ENCODE measurements at places on chromosomes 6 and 20.

- no peak for DNase-seq
Observed at GRCh38 chr6:113127786-113128419, 729.2 kb upstream of the MARCKS start.

DNA sequence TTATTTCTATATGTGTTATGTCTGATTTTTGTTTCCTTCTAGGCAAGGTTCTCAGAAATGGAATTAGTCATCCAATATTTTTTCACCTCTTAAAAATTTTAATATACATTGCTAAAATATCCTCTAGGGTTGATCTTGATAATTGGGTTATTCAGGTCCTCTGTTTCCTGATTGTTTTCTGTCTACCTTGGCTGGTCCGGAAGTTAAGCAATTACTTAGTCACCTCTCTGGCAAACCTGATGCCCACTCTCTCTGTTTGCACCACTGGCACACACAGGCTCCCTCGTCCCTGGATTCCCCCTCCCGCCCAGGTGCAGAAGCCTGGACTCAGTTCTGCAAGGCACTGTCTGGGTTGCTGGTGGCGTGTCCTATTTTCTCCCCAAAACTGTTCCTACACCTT lies 27.7 kb downstream of the CST9L start:
- no peak for DNase-seq

DNA sequence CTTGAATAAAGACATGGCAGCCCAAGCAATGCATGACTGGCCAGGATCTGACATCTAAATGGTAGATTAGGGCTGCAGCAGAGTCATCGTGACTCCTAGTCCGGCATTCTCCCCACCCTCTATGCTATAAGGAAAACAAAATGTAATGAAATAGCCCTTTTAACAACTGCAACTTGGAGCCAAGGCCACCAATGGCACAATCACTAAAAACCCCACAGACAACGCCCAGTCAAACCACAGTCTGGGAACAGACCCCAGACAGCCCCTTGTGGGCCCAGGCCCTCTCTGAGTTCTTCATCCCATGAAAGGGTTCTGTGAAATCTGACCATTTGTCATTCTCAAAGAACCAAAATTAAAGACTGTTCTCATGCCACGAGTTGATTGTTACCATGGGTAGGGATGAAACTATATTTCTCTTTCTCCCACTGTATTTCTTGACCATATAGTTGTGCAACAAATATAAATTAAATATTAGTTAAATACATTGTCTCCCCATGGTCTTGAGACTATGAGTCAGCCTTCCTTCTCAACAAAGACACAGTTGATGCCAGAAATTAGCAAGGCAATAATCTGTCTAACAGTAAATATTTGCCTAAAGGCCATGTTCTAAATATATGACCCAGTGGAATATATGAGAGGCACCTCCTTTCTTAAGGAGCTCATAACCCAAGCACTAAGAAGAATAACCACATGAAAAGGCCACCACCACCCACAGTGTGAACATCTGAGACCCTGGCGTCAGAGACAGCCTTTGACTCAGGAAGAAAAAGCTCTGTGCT lies 85.6 kb upstream of the SSTR4 start:
- DNase-seq: no peak

- DNase-seq: no peak
Observed at GRCh38 chr6:53847796-53848314, 53.0 kb downstream of the LRRC1 start.

DNA sequence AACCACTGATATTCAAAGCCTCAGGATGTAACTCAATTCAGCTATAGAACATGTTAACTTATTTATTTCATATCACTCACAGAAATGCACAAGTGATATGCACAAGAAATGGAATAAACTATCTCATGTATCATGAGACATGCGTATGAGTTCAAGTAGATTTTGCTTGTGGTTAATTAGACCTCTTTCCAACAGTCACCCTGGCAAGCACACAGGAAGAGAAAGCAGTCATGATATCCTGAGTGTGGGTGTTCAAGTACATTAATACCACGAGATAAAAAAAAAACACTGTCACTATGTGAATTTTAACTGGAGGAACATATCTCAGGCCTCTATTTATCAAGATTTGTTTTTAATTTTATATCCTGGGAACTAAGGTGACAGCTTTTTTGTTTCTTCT lies 64.2 kb downstream of the LAMP5 start:
- DNase-seq: no peak

DNA sequence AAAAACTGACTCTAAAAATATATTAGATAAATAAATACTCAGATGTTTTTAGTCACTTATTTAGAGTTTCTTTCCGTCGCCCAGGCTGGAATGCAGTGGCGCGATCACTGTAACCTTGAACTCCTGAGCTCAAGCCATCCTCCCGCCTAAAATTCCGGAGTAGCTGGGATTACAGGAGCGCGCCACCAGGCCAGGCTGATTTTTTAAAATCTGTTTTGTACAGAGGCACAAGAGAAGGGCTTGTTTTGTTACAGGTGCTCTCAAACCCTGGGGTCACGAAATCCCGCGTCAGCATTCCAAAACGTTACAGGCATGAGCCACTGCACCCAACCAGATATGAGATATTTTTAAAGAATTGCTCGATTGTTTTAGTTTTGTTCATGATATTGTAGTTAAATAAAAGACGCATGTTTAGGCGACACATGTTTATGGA lies 40.7 kb upstream of the BTN3A2 start:
- DNase-seq: no peak

GRCh38 chr6:4029687-4030086 lies 49.2 kb downstream of the FAM217A start:
- DNase-seq: no peak

DNA sequence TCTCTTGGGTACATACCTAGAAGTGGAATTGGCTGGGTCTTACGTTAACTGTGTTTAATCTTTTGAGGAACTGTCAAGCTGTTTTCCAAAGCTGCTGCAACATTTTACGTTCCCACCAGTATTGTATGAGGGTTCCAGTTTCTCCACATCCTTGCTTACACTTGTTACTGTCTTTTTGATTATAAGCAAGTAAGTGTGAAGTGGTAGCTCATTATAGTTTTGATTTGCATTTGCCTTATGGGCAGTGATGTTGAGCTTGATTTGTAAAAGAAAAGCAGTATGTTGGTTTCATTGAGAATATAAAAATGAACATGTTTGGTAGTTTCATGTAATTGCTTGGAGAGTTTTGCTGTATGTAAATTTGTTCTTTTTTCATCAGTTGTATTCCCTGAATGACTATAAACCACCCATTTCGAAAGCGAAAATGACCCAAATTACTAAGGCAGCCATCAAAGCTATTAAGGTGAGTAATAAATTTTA lies 40.4 kb downstream of the SCAF8 start:
- no peak for DNase-seq
